ENCODE measurements at places on chromosomes 1 and 21. TPM values are rescaled to one million over a fixed set of nuclear protein-coding genes. Genes with fewer than 3 reads are reported as not detected.

Gene MYBPH
- total RNA-seq: 0.22 TPM

Gene INAVA
- total RNA-seq: 0.16 TPM

Gene RCSD1
- total RNA-seq: 12.7 TPM

Gene VSIG8
- not detected for total RNA-seq

Gene CDA
- total RNA-seq: 6.4 TPM

Gene RAB3GAP2
- total RNA-seq: 48.8 TPM

Gene LHX8
- not detected for total RNA-seq

Gene LCE1A
- not detected for total RNA-seq

Gene IFNAR2
- total RNA-seq: 41.5 TPM

Gene WNT4
- 0.10 TPM for total RNA-seq

Gene ALG14
- 8.1 TPM for total RNA-seq

Gene NCAM2
- 0.93 TPM for total RNA-seq

Gene CFAP57
- total RNA-seq: 0.19 TPM
